ENCODE measurements at places on chromosomes 1 and 21.
A peak's percentile ranks its signal among the peaks of the same experiment; 100 is the strongest.

GRCh38 chr1:227459326-227459841, 104.0 kb upstream of the ZNF678 start:
- no peak for DNase-seq

DNA sequence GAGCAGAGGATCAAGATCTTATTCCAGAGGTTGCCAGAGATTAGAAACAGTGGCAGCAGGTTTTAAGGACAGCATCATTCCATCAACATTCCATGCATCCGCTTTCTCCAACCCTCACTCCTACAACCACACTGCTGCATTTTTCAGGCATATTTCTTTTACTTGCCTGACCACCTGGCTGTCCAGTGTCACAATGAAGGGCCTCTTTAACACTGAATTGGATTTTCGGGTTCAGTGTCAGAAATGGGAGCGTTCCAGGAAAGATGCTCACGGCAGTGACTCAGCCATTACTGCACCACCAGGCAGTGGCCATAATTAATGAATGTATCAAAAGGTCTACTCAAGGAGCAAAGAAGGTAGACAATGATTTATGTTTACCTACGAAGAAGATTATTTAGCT, 200.4 kb upstream of the ESRRG start:
- no peak for DNase-seq

DNA sequence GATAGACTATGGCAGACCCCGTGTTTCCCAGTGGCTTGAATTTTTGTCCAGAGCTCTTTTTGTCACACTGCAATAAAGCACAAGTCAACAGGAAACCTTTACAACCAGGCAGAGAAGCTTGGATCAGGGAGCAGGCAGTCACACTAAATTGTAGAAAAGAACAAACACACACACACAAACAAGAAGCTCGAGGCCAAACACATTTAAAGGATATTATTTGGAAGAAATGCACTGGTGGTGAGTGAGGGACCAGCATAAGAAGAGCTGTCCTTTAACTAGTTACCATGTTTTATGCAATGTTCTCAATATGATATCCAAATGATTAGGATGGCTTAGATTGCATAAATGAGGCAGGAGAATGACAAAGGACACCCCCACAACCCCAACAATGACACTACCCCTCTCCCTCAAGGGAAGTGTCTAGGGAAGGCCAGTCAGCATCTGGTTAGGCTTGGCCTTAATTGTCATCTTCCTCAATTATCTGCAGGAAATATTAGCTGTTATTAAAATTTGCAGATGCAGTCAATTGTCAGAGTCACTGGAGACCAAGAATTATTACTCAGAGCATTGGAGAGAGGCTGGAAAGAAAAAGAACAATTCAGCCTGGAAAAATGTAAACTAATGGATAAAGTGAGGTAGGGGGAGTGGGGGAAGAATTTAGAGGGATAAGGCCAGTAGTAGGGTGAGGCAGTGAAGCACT, 35.3 kb downstream of the DDR2 start:
- DNase-seq = no peak

DNA sequence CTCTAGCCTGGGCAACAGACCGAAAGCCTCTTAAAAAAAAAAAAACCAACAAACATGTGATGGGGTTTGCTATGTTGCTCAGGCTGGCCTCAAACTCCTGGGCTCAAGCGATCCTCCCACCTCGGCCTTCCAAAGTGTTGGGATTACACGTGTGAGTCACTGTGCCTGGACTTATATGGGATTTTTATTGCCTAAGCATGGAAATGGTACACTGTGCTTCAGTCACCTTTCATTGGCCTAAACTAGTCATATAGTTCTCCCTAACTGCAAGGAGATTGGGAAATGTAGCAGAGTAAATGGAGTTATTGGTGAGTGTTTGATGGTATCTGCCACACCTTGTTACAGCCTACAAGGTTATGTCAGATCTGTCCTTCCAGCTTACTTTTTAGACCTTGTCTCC, 17.2 kb upstream of the MEF2D start:
- DNase-seq = no peak

DNA sequence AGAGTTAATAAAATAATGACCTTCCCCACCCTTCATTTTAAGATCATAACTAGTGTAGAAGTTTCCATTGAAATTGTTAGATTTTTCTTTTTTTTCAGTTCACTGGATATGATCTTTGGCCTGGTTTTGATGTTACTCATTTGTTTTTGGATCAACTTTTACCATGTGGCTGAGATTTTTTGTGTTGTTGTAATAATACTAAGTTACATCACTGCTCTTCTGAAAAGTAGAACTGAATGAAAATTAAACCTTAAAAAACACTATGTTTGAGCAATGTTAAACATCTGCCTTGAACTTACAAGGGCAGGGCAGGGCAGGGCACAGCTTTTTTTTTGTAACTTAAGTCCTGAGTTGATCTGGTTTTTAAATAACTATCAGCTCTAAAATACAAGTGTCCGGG, 204.8 kb upstream of the ADAMTS5 start:
- DNase-seq = no peak

DNA sequence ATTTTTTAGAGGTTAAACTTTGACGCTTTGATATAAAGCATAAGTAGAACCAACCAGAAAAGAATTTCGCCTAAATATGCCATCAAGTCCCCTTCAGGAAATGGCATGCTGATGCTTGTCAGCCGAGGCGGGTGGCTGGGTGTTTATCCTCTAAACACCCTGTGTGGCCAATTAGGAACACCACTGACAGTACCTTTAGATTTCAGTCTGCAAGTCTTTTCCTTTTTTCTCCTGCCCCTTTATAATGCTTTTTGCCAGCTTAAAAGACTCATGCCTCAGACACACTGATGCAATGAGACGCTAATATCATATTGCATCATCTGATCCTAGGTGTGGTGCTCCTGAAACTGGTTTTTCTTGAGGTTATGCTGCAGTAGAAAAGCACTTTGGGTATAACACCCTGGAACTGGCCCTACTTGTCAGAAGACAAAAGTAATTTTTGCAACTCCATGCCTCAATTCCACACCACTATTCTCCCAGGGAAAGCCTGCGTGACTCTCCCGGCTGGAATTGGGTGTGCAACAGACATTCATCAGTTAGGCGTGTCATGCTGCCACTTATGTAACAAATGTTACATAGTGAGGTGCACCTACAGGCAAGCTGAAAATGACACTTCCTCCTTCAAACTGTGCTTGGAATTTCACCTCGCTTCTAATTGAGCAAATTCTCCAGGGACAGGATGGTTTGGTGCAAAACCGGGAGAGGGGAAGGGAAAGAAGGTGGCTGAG, 2.0 kb upstream of the RCC2 start:
- no peak for DNase-seq

GRCh38 chr1:8015036-8015808, 10.9 kb downstream of the ERRFI1 start:
- peak; percentile 37 for DNase-seq
